ENCODE measurements at places on chromosomes 11 and 22.

GRCh38 chr11:124746621-124747243 is 5.3 kb downstream of the VSIG2 start:
- DNase-seq = peak; percentile 86

GRCh38 chr11:5753943-5754342 is at the start of gene OR52N4:
TSS of gene OR52N4 (plus strand) at chr11:5754243. CDS start at chr11:5754741, 498 bp downstream.
- DNase-seq = no peak

- no peak for DNase-seq
Observed at GRCh38 chr11:8603696-8604077, 9.7 kb upstream of the STK33 start.

DNA sequence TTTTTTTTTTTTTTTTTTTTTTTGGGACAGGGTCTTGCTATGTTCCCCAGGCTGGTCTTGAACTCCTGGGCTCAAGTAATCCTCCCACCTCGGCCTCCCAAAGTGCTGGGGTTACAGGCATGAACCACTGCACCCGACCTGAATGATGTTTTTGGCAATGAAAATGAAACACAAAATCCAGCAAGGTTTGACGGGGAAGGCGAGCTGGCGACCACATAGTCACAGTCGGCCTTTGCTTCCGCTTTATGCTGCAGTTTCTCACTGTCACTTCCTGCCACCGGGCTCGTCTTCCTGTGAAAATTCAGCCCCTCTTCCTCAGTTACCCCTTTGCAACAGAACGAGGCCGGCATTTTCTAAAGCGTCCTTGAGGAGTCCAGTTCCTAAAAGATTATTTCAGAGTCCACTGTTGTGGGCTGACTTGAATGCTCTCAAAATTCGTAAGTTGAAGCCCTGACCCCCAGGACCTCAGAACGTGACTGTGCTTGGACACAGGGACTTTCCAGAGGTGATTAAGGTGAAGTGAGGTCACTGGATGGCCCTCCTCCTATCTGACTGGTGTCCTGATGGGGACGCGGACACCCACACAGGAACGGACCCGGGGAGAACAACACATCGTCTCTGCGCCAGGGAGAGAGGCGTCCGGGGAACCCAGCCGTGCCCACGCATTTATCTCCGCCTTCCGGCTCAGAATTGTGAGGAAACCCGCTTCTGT is 2.9 kb upstream of the BID start:
- no peak for DNase-seq

GRCh38 chr22:29342177-29342576 is 26.7 kb upstream of the RASL10A start:
- DNase-seq = no peak

- no peak for DNase-seq
Observed at GRCh38 chr11:105700271-105700670, 90.4 kb downstream of the GRIA4 start.

- no peak for DNase-seq
Observed at GRCh38 chr11:43581370-43582023, 99.0 kb upstream of the HSD17B12 start.

- DNase-seq = no peak
Observed at GRCh38 chr11:19972091-19972490, 188.2 kb downstream of the DBX1 start.

Measured in NCI-H226 (cell line).